Panc1 (cell line): ENCODE measurements at places on chromosomes 2 and 18.

DNA sequence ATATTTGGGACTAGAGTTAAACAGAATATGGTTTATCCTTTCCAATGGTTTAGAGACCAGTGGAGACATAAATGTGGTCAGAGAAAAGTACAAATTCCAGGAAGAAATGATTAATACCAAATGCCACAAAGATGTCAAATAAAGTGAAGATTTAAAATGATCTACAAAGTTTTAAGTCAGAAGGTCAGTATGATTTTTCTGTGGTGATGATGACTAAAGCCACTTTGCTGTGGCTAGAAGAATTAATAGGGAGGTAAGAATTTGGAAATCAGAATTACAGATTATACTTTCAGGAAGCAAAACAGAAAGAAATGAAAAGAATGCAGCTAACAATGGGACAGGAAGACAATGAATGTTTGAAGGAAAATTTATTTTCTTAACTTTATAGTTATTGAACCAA lies 91.5 kb upstream of the CDH7 start:
- DNase-seq, result no peak

DNA sequence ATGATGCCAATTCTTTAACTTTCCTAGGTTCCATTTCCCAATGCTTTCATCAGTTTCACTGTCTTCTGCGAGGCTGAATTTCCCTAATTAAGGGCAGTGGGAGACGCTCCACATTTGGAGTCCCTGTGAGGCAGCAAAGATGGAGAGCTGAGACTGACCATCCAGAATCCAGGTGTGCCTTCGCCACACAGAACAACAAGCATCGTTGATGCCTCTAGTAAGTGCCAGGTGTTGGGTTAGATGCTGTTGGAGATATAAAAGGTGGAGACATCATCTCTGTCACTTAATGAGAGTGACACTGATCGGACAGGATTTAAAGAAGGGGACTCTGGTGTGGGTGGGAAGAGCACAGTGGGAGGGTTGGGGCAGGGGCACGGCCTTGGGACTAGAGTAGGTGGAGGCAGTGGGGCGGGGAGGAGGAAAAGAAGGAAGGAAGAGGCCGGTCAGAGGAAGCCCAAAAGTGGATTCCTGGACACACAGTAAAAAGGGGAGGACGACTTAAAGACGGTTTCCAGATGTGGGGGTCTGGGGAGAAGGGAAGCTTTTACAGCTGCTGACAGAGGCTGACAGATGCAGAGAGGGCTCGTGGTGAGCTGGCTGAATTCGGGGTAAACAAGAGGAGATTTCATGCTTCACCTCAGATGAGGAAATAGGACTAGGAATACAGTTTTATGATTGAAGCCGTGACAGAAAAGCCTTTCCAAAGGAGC lies 113.0 kb downstream of the BCL2 start:
- no peak for DNase-seq

DNA sequence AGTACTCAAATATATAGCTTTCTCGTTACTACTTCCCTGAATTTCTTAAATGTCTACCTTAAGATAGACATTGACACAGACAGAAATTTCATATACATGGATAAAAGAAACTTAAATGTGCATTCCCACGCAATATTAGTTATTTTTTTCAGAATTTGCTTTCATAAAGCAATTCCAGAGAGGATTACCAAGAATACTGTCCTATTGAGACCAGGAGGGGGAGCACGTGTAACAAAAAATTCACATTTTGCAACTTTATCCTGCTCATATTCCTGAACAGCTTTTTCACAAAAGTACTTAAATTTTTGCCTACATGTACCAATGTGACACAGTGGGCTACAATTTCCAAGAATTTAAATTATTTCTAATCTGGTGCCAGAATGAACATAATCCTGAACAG lies 30.7 kb upstream of the ERCC3 start:
- peak; percentile 10 for DNase-seq

DNA sequence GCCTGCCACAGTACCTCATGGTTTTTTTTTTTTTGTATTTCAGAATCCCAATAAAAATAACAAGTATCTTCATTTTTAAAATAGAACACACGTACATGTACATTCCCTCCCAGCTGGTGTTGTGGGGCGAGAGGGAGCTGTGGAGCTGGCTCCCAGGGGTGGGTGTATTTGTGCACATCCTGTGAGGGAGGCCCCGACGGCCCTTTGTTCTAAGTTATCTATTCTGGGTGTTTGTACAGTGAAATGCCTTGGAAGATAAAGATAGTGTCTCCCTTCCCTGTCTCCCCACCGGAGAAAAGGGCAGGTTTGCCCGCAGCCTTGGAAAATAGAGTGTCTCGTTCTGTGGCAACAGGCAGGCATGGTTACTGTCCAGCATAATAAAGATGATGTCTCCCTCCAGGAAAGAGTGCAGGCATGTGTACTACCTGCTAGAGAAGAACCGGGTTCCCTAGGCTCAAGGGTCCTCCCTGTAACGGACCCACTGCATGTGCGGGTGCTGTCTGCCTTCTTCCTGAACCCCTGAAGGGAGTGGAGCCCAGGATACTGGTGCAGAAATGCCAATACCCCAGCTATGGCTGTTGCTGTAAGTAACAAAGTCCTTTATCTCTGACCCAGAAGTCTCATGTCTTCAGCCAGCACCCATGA lies 12.1 kb upstream of the ALLC start:
- DNase-seq, result no peak

GRCh38 chr2:30860726-30861125 lies 53.5 kb upstream of the CAPN13 start:
- no peak for DNase-seq

DNA sequence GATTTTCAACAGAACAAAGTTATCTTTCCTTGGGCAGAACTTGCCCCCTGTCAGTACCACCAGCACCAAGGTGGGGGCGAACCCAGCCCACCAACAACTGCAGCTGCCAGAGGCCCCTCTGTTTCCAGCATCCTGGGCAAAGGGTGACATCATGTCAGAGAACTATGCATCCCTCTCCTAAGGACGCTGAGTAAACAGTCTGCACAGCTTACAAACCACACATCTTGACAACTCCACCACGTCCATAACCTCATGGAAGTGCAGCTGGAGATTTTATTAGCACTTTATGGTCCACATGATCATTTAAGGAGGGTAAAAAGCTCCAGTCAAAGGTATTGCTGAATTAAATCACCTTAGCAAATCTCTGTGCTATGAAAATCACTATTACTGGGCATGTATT lies 40.4 kb downstream of the PIEZO2 start:
- DNase-seq, result no peak

DNA sequence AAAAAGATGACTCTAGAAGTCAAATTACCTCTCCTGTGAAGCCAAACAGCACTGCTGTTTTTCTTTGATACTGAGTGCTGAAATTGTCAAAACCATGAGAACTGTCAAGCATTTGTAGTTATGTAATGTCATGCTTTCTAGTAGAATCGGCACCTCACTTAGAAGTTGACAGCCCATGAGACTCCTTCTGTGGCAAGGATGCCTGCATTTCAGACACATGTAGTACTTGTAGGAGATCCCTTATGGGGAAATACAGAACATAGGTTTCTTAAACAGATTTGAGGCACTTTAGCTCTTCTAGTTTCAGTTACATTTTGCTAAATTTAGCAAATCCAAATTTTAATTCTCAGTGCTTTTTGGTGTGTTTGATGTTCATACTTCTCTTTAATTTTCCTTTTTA lies 15.7 kb downstream of the ZNF407 start:
- DNase-seq, result no peak

DNA sequence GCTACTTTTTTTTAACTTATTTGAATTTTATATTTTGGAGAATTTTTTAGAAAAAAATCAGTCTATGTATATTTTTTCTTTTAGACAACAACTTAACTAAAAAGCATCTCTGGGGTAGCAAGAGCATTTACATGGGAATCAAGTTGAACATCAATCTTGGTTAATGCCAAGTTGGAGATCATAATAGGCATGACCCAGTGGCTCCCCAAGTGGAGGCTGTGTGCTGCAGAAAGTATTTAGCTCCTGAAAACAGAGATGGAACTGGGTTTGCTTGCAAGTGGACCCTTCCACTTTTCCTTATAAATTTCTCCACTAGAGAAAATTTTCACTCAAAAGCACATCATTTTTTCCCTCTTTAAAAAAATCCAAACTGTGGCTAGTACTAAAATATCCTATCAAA lies 23.9 kb upstream of the CAVIN2 start:
- no peak for DNase-seq
